ENCODE measurements at places on chromosomes 2 and 18.

DNA sequence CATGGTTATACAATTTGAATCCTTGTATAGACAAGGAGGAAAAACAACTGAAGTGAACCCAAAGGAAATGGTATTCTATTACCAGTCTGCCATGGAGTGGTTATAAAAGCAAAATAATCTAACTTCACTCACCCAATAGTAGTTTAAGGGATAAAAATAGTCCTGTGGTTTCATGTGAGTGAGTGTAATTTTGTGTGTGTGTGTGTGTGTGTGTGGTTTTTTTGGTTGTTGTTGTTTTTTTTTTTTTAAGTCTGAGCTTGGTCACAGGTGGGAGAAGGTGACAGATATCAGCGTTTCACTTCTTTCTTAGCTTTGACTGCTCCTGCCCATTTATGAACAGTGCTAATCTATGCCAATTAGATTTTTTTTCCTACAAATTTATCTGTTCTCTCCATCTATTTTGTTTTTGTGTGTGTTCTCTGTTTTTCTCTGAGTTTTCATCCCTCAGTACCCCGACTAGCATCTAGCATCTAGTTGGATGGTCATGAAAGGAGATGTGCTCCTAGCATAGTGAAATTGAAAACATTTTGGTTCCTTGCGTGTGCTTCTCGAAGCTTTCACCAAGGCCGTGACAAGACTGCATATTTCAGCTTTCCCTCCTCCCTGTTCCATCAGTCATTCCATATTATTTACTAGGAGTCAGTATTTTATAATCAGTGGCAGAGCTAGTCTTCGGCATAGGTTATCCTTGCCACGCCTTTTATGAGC, 200.1 kb upstream of the DTNA start:
- DNase-seq: no peak

- DNase-seq: no peak
Measured at GRCh38 chr2:189500456-189501160, 59.3 kb downstream of the WDR75 start.

DNA sequence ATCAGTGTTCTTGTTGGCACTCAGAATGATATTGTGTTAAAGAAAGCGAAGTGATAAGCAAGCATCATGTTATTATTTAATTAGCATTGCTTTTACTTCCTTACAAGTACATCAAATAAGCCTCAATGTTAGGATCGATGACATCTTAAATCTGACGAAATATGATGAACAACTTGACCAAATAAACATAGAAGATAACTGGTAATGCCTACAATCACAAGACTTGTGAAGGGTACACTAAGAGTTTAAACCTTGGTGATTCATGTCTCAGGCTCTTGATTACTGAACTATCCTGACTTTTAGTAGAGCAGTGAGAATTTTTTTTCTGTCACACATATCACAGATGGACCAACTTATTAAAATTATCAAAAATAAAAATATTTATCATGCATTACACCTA, 500.8 kb upstream of the ZEB2 start:
- no peak for DNase-seq

DNA sequence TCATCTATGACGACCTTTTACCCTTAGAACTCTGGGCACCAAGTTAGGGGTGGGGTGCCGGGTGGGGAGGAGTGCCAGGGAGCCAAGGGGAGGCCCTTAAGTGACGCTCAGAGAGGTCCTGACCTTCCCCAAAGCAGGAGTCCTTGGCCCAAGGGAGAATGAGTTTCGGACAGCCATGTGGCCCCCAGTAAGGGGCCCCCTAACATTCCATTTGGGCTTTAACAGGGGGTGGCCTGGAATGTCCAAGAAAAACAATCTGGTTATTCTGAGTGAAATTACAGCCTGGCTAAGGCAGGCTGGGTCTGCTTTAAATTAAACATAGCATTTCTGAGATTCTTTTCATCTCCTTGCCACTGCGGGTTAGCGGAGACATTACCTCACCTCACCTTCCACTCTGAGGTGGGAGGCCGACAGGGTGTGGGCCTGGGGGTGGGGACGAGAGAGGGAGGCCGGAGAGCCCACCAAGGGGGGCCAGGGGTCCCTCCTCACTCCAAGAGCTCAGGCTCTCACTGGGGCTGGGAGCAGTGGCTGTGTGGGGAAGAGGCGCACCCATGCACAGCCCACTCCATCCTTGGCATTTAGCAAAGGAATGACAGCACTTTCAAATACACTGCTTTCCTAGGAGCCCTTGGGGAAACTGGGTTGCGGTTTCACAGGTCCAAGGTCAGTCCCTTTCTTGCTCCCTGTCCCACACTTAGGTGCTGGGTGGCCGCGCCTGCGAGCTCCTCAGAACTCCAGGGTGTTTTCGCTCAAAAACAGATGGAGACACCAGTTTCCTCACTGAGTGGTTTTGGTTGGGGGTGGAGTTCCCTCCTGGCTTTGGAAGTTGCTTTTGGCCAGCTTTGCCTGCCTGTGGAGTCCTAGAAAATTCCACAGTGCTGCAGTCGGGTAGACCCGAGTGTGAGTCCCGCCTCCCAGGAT, 107.4 kb downstream of the POLR1A start:
- DNase-seq: no peak

GRCh38 chr2:152573168-152573567, 144.1 kb downstream of the PRPF40A start:
- peak; percentile 57 for DNase-seq

- no peak for DNase-seq
Measured at GRCh38 chr2:79099140-79099686, 11.4 kb upstream of the REG1B start.

DNA sequence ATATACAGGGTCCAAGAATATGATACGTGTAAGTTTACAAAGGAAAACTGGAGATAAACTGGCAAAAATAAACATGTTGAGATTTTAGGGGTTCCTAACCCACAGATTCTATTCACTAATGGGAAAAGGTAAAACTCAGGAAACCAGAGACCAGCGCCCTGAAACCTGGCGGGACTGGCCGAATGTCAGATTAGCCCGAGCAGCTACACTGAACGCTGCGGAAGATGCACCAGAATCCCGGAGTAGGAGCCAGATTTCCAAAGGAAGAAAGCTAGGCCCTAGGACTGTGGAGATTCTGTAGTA, 679 bp upstream of the WDR75 start:
- no peak for DNase-seq

GRCh38 chr2:165762723-165763122, 31.3 kb downstream of the GALNT3 start:
- no peak for DNase-seq

GRCh38 chr2:218569038-218569431, 396 bp downstream of the CNOT9 start:
- DNase-seq: peak; percentile 75

DNA sequence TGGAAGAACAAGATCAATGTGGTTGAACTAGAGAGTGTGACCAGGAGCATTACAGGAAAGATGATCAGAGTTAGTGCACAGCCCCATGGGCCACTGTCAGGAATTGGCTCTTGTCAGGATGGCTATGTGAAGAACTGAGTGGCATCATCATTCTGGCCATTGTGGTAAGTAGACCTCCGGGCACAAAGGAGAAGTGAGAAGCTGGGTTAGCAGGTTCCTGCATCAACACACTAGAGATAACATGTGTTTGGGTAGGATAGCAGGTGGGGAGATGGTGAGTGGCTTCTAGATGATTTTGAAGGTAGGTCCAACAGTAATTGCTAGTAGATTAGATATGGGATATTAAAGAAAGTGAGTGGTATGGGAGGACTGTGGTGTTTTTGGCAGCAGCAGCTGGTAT, 408.2 kb downstream of the TSN start:
- DNase-seq: no peak

GRCh38 chr18:13436576-13436975, 218.0 kb downstream of the LDLRAD4 start:
- peak; percentile 40 for DNase-seq

DNA sequence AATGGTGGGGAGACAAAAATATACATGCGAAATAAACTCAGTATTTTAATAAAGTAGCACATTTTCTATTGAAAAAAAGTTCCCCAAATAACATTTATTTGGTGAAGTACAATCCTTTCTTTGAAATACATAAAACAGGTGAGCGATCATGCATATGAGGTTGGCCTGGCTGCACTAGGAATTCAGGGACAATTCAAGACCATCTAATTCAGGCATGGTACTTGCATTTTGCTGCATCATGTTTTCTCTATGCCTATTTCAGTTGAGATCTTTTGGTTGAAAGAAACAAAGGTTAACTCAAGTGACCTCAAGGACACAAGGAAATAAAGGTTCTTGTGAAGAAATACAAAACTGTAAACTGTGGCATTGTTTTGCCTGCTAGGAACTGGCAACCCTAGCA, 19.8 kb upstream of the TAF4B start:
- DNase-seq: no peak

- no peak for DNase-seq
Measured at GRCh38 chr2:43083710-43084698, 142.4 kb downstream of the ZFP36L2 start.

GRCh38 chr2:235924675-235925063, 243.5 kb downstream of the GBX2 start:
- no peak for DNase-seq

- DNase-seq: no peak
Measured at GRCh38 chr18:5030636-5031035, 166.4 kb downstream of the AKAIN1 start.

DNA sequence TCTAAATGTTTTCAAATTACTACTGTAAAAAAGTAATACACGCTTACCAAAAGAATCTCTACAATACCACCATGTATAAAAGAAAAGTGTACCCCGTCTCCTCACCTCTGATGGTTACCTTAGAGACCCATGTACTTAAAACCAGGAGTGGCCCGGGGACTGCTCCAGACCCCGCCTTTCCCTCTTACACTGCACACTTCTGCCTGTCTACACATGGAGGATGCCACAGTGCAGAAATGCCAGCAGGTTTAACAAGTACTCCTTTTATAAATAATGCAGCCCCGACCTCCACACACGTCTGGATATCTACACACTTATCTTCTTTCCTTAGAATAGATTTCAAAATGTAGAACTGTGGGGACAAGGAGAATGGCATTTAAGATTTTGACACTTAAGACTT, 5.3 kb downstream of the HDAC4 start:
- no peak for DNase-seq

DNA sequence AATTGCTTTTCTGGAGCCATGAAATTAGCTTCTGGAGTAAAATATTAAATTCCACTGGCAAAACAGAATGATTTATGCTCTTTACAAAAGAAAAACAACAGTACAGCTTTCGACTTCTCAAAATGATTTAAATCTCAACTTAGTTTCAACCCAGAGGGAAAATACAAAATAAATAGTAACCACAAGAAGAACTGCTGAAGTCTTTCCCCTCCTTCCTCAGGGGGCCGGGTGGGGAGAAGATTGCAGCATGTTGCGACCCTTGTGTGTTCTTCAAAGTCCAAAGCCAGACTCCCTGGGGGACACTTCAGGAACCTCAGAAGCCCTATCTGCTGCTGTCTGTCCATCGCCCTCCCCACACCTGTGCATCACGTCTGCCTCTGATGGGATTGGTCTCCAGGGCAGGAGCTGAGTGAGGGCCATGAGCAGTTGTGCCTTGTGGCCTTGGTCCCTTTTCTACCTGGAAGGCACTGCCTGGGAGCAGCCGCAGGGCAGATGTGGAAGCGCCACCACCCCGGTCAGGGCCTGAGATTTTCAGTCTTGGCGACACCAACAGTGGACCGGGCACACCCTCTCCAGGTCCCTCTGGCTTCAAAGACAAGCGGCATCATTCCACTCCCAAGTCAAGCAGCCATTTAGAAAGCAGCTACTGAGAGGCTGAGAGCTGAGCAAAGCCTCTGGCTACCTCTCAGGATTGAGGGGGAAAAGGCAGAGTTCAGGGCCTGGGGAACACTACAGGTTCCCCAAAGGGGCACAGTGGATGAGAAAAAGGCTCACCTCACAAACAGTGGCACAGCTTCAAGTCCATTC, 210.1 kb upstream of the RAB6C start:
- peak; percentile 9 for DNase-seq

DNA sequence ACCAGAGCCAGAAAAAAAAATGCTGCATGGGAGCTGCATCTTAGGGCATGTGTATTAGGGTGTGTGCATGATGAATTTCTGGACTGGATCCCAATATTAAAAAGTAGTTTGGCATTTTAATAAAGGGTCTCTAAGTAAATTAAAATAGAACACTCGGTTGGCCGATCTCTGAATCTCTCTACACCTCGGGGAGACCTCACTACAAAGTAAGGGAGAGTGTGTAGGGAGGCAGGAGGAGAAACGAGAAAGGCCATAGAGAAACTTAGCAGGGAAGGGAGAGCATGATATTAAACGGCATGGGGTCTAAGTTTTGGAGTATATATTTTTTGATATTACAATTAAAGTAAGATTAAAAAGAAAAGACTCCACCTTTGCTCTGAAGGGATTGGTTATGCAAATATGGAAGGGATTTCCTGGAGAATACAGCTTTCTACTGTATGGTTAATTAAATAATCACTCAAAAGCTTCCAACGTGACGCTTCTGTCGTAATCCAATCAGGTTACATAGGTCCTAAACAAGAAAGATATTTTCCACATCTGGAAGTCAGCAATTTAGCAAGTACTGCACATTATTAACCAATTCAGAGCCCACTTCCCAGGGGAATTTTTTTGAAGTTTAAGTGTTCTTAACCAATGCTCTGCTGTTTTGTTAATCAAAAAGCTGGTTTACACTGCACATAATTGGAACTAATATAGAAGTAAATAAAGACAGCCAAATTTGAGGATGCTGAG, 1.0 kb upstream of the ZEB2 start:
- DNase-seq: no peak

GRCh38 chr18:76564117-76564516, 69.1 kb upstream of the ZNF516 start:
- no peak for DNase-seq

- no peak for DNase-seq
Measured at GRCh38 chr2:62722679-62723078, 17.2 kb downstream of the EHBP1 start.
